ENCODE measurements at places on chromosomes 12 and 14.

- DNase-seq: no peak
Observed at GRCh38 chr12:79058342-79058741, 193.8 kb downstream of the SYT1 start.

- no peak for DNase-seq
Observed at GRCh38 chr14:78982551-78982950, 812.4 kb downstream of the NRXN3 start.

GRCh38 chr12:97131220-97131981 is 224.3 kb downstream of the NEDD1 start:
- DNase-seq: no peak

DNA sequence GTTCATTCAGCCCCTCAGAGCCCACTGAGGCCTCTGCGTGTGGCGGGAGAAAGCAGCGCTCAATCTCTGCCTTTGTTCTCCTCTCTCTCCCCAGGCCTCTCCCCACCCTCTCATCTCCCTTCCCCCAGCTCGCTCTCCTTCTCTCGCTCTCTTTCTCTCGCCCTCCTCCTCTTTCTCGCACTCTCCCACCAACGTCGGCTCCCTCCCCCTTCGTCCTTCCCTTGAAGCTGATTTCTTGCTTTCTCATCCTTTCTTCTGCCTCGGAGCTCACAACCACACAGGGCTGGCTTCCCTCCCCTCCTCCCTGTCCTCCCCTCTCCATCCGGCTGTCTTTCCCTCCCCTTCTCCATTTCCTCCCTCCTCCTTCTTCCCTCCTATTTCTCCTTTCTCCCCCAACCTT is 96.4 kb downstream of the LRRC74A start:
- no peak for DNase-seq

- DNase-seq: no peak
Observed at GRCh38 chr12:54282949-54283593, 2.5 kb downstream of the HNRNPA1 start.
